ENCODE measurements at places on chromosomes 16 and 17.
A peak's percentile ranks its signal among the peaks of the same experiment; 100 is the strongest.

DNA sequence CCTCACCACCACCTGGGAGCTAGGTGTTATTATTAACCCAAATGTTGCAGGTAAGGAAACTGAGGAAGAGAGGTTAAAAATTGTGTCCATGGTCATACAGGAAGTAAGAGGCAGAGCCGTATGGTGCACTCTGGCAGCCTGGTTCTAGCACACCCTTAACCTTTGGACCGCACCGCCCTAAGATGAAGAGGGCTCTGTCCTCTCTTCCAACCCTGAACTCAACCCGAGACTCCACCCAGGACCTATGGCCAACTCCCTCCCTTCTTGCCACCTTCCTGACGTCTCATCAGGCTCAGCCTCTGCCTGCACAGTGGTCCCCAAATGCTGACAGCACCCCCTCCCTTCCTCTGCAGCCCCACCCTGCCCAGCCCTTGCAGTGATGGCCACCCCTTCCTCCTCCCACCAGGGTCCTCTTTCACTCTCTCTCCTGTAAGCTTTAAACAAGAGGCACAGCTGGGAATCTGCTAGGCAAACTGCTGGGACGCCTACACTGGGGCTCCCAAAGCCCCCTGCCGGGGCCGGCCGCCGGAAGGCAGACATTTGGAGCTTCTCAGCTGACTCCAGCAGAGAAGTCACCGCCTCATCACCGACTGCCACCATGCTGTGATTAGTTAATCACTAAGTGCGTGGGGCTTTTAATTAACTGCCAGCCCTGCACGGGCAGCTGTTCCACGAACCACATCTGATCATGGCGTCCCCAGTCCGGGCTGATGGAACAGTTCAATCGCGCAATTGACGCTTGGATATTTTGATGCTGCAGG lies 16.7 kb upstream of the C16orf78 start:
- no peak for DNase-seq

DNA sequence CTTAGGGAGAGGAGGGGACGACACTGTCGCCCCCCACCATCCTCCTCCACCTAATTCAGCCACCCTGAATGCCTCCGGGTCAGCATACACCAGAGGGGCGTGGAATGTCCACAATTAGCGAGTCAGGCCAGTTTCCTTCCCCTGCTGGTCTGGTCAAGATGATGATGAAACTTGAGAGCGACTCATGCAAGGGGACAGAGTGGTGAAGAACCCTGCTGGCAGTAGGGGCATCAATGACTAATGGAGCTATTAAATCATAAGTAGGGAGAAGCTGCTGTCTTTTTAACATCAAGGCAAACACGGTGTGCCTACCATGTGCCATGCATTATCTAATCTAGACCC lies 7.2 kb downstream of the SPACA3 start:
- no peak for DNase-seq

- no peak for DNase-seq
Observed at GRCh38 chr16:67202956-67203493, 4.1 kb downstream of the ELMO3 start.

- DNase-seq, result no peak
Observed at GRCh38 chr17:704111-704864, 10.4 kb downstream of the VPS53 start.

GRCh38 chr17:7836596-7837407 lies 2.8 kb downstream of the KDM6B start:
- peak; percentile 100 for DNase-seq
